RPMI7951 (cell line): ENCODE measurements at places on chromosomes 2 and 18.

DNA sequence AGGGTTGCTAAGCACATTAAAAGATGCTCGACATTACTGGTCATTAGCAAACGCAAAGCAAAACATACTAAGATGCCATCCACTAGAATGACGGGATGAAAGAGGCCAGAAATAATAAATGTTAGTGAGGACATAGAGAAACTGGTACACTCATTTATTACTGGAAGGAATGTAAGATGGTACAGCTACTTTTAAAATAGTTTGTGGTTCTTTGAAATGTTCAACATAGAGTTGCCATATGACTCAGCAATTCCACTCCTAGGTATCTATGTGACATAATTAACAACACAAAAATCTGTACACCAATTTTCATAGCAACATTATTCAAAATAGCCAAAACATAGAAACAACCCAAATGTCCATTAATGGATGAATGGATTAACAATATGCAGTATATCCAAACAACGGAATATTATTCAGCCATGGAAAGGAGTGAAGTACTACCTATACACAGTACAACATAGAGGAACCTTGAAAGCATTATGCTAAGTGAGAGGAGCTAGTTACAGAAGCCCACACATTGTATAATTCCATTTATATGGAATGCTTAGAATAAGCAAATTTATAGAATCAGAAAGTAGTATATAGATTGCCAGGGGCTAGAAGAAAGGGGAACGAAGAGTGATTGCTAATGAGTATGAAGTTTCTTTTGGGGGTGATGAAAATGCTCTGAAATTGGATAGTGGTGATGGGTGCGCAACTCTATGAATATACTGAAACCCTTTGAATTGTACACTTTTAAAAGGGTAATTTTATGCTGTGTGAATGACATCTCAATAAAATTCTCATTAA, 61.9 kb upstream of the IL1R1 start:
- peak; percentile 72 for DNase-seq

- DNase-seq, result no peak
Measured at GRCh38 chr2:66270247-66270646, 164.7 kb upstream of the MEIS1 start.

- peak; percentile 19 for DNase-seq
Measured at GRCh38 chr2:36492216-36492945, 105.6 kb downstream of the FEZ2 start.

DNA sequence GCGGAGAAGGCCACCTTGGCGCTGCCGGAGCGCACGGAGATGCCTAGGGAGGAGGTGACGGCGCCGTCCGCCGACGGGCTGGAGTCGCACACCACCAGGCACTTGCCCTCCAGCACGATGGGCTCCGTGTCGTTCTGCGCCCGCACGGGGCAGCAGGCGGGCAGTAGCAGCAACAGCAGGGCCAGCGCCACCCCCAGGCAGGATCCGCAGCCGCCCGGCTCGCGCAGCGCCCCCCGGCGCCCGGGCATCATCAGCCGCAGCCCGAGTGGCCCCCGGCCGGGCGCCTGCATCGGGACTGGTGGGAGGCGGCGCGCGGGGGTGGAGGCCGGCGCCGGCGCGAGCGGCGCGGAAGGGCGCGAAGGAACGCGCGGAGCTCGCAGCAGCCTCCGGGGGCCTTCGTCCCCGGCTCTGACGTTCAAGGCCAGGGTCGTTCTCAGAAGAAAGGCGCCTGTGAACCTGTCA, 2.2 kb downstream of the CBLN2 start:
- no peak for DNase-seq

- DNase-seq, result peak; percentile 92
Measured at GRCh38 chr2:205868773-205869333, 186.6 kb downstream of the NRP2 start.

- DNase-seq, result no peak
Measured at GRCh38 chr2:26580151-26580550, 61.0 kb downstream of the CIB4 start.

DNA sequence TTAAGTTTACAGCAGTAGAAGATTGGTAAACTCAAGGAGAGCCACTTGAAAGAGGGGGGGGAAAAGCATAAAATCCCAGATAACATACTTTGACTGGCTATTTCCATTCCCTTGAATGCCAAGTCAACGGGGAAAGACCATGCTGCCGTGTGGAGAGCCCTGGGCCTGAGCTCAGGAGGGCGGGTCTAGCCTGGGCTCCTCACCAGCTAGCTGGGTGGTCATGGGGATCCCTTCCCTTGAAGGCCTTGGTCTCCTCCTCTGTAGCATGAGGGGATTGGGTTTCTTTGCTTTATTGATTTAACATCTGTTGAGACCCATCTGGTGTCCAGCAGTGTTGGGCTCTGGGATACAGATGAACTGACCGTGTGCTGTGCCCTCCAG, 35.0 kb downstream of the TEX51 start:
- no peak for DNase-seq

DNA sequence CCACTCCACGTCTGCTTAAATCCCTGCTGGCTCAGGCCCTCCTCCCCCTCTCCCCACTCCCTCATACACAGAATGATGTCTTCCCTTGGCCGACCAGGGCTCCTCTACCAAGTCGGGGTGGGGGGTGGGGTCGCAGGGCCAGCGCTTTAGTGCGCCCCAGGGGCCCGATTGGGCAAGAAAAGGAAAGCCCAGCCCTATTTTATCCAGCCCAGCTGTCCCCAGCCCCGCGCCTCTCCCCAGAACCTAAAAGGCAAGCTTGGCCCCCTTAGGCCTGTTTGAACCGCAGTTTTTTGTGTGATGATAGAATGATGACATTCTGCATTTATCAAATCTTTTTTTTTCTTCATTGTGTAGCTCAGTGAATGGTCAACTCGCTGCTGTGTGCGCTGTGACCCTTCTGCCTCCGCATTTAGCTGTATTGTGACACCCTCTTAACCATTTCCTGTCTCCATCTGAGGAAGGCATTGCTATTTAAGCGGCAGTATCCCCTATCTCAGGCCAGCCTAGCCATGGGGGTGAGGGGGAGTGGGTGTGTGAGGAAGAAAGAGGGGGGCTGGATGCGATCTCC, 231.4 kb downstream of the HAUS1 start:
- no peak for DNase-seq

- no peak for DNase-seq
Measured at GRCh38 chr2:218386505-218387368, 4.7 kb downstream of the SLC11A1 start.

DNA sequence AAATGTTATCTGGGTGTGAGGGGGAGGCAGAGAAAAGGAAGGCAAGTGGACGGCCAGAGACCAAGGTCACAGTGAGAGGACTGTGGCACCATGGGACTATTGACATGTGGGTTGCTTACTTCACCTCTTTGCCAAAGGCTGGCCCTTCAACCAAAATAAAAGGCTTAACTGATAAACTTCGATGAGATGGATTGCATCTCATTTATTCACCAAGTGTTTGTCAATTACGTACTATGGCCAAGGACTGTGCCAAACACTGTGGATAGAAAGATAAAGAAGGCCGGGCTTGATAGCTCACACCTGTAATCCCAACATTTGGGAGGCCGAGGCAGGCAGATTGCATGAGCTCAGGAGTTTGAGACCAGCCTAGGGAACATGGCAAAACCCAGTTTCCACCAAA, 98.7 kb upstream of the CCBE1 start:
- DNase-seq, result no peak

DNA sequence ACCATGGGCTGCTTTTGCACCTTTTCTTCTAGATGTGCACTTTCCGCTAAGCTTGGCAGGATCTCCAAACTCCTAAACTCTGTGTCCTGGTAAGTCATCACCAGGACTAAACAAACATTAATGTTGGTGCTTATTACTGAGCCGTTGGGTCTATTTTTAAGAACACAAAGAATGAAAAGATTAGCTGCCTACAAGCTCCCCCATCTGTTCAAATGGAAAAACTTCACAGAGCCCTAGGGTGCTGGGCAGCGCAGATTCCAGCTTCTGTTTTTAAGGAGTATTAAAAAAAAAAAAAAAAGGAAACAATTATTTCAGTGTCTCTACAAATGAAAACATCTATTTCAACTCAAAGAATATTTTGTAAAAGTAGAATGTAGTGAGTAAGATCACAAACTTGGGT, 97.8 kb upstream of the AQP4 start:
- no peak for DNase-seq

DNA sequence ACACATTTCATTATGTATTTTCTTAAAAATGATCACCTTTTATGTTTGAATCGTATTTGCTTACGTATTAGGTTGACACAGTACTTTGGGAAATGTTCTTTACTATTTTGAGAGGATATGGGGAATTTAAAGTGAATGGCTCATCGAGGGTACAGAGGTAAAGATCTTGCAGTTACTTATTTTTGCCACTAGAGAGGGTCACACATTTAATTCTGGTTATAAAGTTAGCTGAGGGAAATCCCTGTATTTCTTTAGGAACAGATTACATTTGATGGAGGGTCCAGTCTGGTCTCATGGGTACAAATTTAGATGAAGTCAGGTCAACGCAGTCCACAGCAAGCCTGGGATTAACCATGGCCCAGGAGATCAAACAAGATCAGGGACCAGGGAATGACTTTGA, 24.5 kb downstream of the DYNC2LI1 start:
- no peak for DNase-seq

- DNase-seq, result no peak
Measured at GRCh38 chr18:54351186-54351585, 6.5 kb downstream of the STARD6 start.

DNA sequence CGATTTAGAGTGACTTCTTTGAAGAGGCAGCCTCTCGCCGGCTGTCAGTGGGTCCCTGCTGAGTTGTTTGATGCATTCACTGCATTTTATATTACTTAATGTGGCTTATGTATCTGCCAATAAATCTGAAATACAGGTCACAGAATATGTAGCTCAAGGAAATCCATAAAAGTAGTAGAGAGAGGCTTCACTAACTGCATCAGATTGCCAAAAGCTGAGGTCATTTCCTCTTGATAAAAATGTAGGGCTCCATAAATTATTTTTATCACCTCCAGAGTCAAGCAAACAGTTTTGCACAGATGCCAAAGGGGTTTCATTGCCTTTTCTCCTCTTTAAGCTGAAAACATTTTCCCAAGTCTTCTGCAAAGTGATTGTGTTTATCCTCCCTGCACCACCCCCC, 36.5 kb upstream of the CCDC93 start:
- DNase-seq, result no peak

GRCh38 chr2:86671337-86671981, 47.8 kb upstream of the RNF103 start:
- DNase-seq, result no peak

GRCh38 chr18:80037869-80038630, 3.8 kb downstream of the RBFA start:
- DNase-seq, result no peak

DNA sequence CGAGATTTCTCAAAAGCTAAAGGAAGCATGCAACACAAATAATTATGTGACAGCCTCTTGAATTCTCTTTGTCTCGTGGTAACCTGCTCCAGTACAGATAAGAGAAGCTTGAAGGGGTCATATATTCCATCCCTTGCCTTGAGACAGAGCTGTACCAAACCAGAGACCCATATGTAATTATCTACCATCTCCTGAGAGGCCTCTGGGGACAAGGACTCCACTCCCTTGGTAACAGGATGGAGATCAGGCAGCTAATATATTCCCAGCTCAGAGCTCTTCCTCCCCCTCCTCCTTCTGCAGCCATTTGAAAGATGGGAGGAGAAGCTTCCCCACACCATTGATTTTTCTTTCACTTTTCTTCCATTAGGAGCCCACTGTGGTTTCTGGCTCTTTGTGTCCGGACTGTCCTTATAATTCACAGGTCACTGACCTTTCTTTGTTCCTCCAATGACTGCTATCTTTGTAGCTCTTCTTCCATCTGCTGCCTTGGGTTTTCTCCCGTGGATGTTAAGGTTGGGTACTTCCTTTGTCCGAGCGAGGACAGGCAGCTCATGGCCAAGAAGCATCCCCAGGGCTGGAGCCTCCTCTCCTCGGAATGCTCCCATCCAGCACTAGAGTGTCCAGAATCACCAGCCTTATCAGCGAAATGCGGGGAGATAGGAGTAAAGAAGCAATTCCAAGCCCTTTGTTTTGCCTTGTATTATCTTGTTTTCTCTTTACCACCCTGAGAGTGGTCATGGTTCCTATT, 72.6 kb upstream of the STPG4 start:
- no peak for DNase-seq

DNA sequence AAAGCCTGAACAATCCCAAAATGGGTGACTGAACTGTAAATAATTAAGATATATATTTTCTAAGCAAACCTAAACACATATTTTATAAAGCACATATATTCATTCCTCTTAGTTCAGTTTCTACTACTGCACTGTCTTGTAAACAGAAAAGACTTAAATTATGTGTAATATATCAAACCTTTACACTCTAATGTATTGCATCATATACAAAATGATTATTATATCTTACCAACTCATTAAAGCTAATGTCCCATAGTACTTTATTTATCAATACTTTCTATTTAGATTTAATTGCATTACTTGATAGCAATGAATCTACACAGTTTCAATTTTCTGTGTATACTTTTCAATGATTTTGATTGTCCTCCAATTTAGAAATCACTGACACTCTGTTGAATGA, 111.0 kb downstream of the TMEM247 start:
- no peak for DNase-seq

GRCh38 chr2:179440642-179441251, 176.1 kb upstream of the SESTD1 start:
- DNase-seq, result peak; percentile 31

GRCh38 chr2:16604236-16604635, 61.4 kb downstream of the CYRIA start:
- no peak for DNase-seq
